ENCODE measurements at places on chromosomes 5 and 9.

DNA sequence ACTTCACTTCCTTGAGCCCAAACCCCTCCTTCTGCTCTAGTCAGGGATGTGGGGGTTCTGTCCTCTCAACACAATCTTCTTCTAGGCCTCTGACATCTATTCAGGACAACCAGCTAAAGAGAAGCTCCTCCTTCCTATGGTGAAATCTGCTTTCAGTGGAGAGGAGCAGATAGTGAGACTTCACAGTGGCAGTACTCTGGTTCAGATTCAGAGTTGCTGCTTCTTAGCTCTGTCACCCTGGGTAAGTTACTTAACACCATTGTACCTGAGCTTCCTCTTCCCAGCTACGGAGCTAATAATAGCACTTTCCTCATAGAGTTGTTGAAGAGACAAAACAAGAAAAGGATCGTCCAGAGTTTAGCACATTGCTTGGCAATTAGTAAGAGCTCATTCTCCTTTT lies 77.3 kb upstream of the LARP1 start:
- no peak for DNase-seq

- DNase-seq: no peak
Observed at GRCh38 chr5:73180566-73180965, 7.6 kb downstream of the TMEM174 start.

GRCh38 chr9:127570533-127571111 lies 41.5 kb upstream of the STXBP1 start:
- no peak for DNase-seq

- no peak for DNase-seq
Observed at GRCh38 chr9:111236332-111236731, 93.7 kb downstream of the OR2K2 start.

- no peak for DNase-seq
Observed at GRCh38 chr9:76180541-76180940, 213.7 kb downstream of the RFK start.
